ENCODE measurements at places on chromosomes 5 and 9. TPM values are rescaled to one million over a fixed set of nuclear protein-coding genes. Genes with fewer than 3 reads are reported as not detected.

Gene SLC9A3
- 4.3 TPM for total RNA-seq

Gene ZDHHC11B
- 5.3 TPM for total RNA-seq

Gene ARSI
- 18.9 TPM for total RNA-seq

Gene ANKDD1B
- 2.3 TPM for total RNA-seq

Gene ROPN1L
- 0.41 TPM for total RNA-seq

Gene F2RL2
- 9.8 TPM for total RNA-seq

Gene TMEM174
- not detected for total RNA-seq

Gene NUDT12
- total RNA-seq, result 21.5 TPM

Gene ZMAT2
- total RNA-seq, result 27.5 TPM

Gene CORO2A
- total RNA-seq, result 2.9 TPM

Gene TLR4
- 8.8 TPM for total RNA-seq

Gene IFNA21
- total RNA-seq, result not detected

Gene CDC42SE2
- total RNA-seq, result 32.3 TPM

Gene OBP2B
- total RNA-seq, result not detected

Gene SYK
- 7.1 TPM for total RNA-seq

GRCh38 chr5:35852084-35852734 lies 4.5 kb upstream of the IL7R start:
- DNase-seq, result no peak

DNA sequence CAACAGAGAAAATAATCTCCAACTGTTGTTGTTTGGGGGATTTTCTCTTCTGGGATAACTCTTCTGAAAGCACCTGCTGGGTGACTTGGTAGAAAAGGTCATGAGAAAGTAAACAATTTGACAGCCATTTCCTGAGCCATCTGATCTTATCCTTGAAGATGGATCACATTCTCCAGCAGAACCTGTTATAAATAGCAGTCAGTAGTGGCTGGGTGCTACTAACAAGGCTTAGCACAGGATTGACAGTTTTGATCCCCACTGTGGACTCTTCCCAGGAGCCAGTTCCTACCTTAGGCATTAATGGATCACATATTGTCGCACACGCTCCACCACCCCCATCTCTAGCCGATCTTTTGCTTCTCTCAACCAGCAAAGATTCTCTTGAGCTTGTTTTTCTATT lies 220.2 kb downstream of the PLK2 start:
- no peak for DNase-seq

- DNase-seq, result no peak
These were observed 5.1 kb upstream of the AGXT2 start for GRCh38 chr5:35052838-35053237.

GRCh38 chr9:34151398-34151797 lies 24.9 kb upstream of the DCAF12 start:
- DNase-seq, result no peak

DNA sequence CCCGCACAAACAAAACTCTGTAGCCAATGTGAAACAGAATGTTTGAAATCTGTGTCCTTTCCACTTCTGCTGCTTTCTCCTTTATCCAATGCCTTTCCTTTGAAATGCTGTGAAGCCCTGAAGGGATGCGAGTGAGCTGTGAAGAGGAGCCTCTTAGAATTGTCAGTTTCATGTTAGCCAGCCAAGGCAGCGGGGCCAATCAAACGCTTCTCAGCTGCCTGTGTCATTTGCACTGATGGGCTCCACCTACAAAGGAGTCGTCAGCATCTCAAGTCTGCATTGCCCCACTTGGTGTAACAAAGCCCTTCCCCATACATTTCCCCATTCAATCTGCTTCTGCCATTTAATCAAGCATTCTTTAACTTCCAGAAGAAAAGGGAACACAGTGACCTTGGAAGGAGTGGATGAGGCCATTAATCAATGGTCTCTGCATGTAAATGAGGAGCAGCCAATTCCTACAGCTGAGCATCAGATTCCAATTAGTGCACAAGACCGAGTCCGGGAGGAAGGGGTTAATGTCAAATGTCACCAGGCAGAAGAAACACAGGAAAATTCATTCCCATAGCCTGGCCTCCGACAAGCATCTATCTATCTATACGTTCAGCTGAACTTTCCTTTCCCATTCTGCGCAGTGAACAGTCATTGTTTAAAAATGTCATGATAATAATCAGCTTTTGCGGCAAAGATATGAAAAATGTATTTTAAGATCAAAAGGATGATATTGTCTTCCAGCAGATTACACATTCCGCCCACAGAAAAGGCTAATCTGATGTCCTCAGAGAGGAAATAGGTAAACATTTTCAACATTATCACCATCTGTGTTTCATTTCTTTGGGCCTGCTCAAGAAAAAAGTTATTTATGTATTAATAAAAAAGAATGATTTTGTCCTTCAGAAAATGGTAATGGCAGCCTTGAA lies 154.6 kb downstream of the FSTL4 start:
- no peak for DNase-seq

DNA sequence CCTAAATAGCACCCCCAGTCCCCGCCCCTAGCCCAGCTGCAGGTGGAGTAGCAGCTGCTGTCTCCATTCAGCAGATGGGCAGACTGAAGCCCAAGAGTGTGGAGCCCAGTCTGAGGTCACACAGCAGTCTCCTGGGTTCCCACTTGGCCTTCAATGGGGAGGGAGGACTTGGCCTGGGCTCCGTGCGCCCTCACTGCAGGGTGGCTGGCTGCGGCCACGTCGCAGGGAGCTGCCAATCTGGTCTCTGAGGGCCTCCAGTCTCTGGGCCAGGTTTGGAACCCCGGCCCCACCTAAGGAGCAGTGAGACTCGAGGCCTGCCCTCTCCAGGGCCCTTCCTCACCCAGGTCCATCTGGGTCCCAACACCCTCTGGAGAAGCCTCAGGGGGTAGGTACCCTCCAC lies 7.4 kb downstream of the KIF12 start:
- no peak for DNase-seq

DNA sequence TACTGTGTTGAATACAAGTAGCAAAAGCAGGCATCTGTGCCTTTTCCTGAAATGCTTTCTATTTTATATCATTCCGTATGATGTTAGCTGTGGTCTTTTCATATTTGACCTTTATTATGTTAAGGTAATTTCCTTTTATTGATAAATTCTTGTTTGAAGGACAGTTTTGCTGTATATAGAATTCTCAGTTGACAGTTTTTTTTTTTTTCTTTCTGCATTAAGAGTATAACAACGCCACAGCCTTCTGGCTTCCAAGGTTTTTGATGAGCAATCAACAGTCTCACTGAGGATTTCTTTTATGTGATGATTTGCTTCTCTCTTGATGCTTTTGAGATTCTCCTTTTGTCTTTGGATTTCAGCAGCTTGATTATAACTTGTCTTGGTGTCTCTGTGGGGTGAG lies 23.6 kb downstream of the ZNF483 start:
- DNase-seq, result no peak

DNA sequence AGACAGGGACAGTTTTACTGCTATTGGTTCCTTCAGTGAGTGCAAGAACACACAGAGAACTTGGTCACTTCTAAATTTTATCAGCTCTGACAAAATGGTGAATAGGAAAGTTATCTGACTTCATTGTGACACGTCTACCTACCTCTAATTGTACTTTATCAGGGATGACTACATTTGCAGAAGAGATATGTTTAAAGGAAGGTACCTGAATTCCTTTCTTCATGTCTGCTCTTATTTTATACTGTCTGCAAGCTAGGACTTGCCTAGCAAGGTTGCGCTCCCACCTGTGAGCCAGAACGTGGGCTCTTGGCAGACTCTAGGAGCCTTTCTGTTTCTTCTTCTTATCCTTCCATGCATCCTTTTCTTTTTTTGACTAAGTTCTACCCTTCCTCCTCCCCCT lies 1.6 kb downstream of the SLC27A6 start:
- no peak for DNase-seq

DNA sequence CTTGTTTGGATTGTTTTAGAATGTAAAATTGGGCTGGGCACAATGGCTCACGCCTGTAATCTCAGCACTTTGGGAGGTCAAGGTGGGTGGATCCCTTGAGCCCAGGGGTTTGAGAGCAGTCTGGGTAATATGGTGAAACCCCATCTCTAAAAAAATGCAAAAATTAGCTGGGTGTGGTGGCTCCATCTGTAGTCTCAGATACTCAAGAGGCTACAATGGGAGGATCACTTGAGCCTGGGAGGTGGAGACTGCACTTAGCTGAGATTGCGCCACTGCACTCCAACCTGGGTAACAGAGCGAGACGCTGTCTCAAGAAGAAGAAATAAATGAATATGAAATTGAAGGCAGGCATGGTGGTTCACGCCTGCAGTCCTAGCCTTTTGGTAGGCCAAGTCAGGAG lies 21.3 kb downstream of the MAML1 start:
- DNase-seq, result no peak

DNA sequence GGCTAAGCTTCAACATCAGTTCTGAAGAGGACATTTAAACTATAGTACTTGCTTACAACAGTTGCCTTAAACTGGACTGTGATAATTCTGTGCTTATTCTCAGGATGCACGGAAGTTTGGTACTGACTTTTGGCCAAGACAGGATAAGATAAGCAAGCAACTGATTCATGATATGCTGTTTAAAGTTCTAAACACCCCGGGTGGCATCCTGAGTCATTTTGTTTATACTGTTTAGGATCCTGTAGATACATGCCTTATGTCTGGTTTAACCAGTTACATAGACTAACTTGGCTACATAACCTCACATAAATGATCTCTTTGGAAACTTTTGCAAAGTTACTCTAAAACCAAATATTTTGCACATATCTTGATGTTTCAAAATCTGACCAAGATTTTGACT lies 95.9 kb downstream of the CDH9 start:
- peak; percentile 16 for DNase-seq

DNA sequence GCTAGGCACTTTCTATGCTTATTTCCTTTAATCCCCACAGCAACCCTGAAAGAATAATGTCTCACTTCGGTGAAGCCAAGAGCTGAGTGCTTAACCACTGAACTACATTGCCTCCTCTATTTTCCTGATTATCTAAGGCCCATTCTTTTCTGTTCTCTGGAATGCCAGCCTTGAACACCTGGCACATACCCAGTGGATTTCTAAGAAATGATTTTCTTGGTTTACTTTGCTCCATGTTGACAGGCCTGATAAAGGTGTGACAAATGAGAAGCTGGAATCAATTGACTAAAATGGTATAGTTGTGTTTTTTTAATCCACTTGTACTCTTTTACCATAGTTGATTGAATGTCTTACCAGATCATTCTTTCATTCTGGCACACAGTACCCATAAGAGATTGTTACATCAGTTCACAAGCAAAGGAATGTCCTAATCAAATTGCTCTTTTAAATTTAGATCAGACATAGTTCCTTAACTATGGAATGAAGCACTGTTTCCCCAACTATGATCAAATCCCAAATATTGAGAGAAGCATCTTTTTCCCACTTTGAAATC lies 9.0 kb upstream of the ENC1 start:
- DNase-seq, result no peak

DNA sequence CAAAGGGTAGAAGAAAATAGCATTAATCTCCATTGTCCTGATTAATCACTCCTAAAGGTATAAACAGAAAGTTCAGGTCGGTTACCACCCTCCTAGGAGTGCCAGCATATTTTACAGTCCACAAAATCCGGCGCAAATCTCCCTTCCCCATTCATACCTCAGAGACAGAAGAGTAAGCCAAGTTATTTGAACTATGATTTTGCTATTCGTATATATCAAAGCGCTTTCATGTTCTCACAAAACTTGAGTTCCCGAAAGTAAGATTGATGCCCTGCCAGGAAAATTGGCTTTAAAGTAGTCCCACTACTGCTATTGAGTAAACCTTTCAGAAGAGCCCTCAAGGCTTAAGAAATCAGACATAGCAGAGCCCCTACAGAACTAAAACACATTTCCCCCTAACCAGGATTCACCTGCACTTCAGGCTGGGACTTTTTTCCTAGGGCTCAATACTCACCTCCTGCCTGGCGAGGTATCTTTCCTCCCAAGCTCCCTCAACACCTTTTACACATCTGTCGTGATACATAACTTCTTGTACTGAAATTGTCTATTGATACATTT lies 21.8 kb upstream of the TRIM36 start:
- no peak for DNase-seq

- no peak for DNase-seq
These were observed 134.8 kb upstream of the CD180 start for GRCh38 chr5:67331296-67331925.

DNA sequence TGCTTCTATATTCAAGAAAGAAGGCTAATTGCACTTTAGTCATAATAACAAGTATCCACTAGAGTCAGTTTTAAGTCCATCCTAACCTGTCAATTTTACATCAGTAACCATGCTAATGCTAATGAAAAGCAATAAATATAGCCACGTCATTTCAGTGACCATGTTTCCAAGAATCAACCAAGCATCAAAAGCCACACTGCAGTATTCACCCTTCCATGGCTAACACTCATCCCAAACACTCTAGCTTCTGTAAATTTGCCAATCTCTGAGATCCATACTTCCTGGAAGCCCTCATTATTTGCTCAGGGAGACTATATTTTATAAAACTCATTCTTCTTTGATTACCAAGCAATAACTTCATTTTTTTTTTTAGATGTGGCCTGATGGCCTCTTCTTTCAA lies 712.0 kb downstream of the CETN3 start:
- DNase-seq, result no peak

DNA sequence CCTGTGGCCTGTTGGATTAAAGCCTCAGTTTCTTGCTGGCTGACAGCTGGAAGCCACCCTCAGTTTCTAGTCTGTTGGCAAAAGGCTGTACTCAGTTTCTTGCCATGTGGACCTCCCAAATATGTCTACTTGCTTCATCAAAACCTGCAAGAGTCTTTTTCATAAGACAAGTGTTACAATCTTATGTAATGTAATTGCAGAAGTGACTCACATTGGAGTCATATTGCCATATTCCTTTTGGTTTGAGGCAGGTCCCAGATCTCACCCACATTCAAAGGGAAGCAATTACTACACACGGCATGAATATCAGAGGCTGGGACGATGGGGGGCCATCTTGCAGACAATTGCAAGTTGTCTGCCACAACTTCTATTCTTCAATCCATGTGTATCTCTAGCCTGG lies 286.7 kb upstream of the IL12B start:
- DNase-seq, result no peak

DNA sequence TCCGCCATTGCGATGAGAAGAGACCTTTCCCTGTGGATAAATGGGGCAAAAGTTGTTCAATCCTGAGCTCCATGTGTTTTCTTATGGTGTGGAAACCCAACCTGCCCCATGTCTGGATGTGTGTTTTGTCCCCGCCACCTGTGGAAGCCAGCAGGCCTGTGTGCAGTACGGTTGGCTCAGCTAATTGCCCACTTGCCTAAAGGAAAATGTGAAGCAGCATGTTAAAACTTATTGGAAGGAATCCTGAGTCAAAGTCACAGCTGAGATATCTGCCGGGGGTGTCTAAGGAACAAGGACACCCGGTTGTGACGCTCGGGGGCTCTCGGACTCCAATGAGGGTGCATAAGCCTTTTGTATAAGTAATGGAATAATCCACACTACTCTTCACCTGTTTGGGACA lies 361.1 kb upstream of the IRX1 start:
- DNase-seq, result no peak

- peak; percentile 85 for DNase-seq
These were observed 15.5 kb upstream of the HSD17B3 start for GRCh38 chr9:96317335-96317980.

GRCh38 chr9:114621975-114622609 lies 11.0 kb downstream of the TMEM268 start:
- no peak for DNase-seq

All from tongue (tissue), 3 donors.